ENCODE measurements at places on chromosomes 2 and 18. TPM values are rescaled to one million over a fixed set of nuclear protein-coding genes. Genes with fewer than 3 reads are reported as not detected.

GRCh38 chr2:31049264-31049663, 89.0 kb downstream of the GALNT14 start:
- DNase-seq, result no peak
- no peaks in the 10 kb centered on the region for H3K27me3 ChIP-seq
- H3K4me3 ChIP-seq, result no peak overlapping the region

- H3K27ac ChIP-seq, result no peak overlapping the region
- no peaks in the 10 kb centered on the region for H3K36me3 ChIP-seq
- H3K4me1 ChIP-seq, result no peaks in the 10 kb centered on the region
- DNase-seq, result no peak
- no peaks in the 10 kb centered on the region for H3K27me3 ChIP-seq
- no peak overlapping the region for H3K4me3 ChIP-seq
Observed at GRCh38 chr2:51581636-51582267, 549.8 kb upstream of the NRXN1 start.

GRCh38 chr18:59565957-59566356, 131.3 kb downstream of the CCBE1 start:
- H3K4me3 ChIP-seq, result no peak overlapping the region
- peaks cover 6% of the 10 kb centered on the region for H3K4me1 ChIP-seq
- no peaks in the 10 kb centered on the region for H3K27me3 ChIP-seq
- no peak for DNase-seq

GRCh38 chr18:49879271-49879580, 65.9 kb upstream of the ACAA2 start:
- H3K4me1 ChIP-seq, result no peaks in the 10 kb centered on the region
- no peaks in the 10 kb centered on the region for H3K36me3 ChIP-seq
- DNase-seq, result no peak
- H3K27ac ChIP-seq, result no peak overlapping the region
- no peak overlapping the region for H3K4me3 ChIP-seq

GRCh38 chr2:207331674-207332073, 165.9 kb upstream of the KLF7 start:
- no peaks in the 10 kb centered on the region for H3K27me3 ChIP-seq
- H3K4me3 ChIP-seq, result no peak overlapping the region
- no peak overlapping the region for H3K27ac ChIP-seq
- H3K4me1 ChIP-seq, result peaks cover 3% of the 10 kb centered on the region

- H3K27ac ChIP-seq, result no peak overlapping the region
- no peaks in the 10 kb centered on the region for H3K36me3 ChIP-seq
- H3K4me3 ChIP-seq, result no peak overlapping the region
- no peaks in the 10 kb centered on the region for H3K4me1 ChIP-seq
- DNase-seq, result no peak
Observed at GRCh38 chr2:232411901-232412629, 5.4 kb downstream of the ALPG start.

DNA sequence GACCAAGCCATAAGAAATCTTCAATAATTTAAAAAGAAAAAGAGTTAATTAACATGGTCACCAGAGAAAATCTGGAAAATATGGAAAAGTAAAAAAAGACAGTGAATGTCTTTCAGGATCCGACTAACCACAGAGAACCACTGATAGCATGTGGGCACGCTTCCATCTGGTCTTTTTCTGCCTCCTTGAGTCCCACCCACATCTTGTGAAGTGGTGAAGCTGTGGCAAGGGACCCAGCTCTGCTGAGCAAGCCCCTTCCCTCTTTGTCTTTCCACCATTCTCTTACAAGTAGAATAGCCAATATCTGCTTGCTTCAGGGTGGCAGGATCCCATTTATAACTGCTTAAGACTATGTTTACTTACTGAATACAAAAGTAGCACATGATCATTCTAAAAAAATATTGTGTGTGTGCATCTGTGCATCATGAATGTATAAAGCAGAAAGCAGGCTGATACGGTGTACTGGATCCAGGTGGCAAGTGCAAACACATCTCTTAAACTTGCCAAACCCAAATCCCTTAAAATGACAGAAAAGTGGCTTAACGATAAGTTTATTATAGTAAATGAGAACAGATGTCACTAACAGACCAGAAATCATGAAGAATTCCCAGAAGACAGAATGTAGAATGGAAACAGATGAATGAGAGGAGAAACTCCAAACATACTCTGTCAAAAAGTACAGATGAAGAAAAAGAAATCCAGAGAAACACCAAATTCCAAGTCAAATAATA, 52.3 kb downstream of the FOXI3 start:
- no peaks in the 10 kb centered on the region for H3K27me3 ChIP-seq
- no peaks in the 10 kb centered on the region for H3K4me1 ChIP-seq
- no peak for DNase-seq
- H3K4me3 ChIP-seq, result no peak overlapping the region

- no peak overlapping the region for H3K4me3 ChIP-seq
- no peak overlapping the region for H3K27ac ChIP-seq
- peaks cover 4% of the 10 kb centered on the region for H3K36me3 ChIP-seq
- H3K4me1 ChIP-seq, result peaks cover 24% of the 10 kb centered on the region
- no peaks in the 10 kb centered on the region for H3K27me3 ChIP-seq
Observed at GRCh38 chr2:230910546-230911177, 14.4 kb downstream of the GPR55 start.

- H3K27me3 ChIP-seq, result no peaks in the 10 kb centered on the region
- H3K4me1 ChIP-seq, result peaks cover 15% of the 10 kb centered on the region
Observed at GRCh38 chr2:60391649-60392375, 161.6 kb downstream of the BCL11A start.

DNA sequence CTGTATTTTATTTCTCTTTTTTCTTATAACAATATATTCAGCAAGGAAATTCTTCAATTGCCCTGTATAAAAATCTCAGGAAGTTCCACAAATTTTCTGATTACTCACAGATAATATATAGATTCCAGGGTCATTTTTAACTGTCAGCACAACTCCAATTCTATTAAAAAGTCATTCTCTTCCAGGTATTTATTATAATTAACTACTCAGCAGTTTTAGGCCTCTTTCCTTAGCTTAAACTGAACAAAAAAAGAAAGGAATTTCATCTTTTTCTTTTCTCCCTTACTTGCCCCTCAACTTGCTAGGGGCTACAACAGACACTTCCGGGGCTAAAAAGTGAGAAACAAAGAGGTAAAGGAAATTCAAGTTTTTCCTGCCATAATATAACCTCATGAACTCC, 358.9 kb upstream of the LRATD1 start:
- DNase-seq, result no peak
- H3K4me3 ChIP-seq, result no peak overlapping the region
- H3K27ac ChIP-seq, result no peak overlapping the region
- no peaks in the 10 kb centered on the region for H3K36me3 ChIP-seq
- H3K4me1 ChIP-seq, result no peaks in the 10 kb centered on the region

DNA sequence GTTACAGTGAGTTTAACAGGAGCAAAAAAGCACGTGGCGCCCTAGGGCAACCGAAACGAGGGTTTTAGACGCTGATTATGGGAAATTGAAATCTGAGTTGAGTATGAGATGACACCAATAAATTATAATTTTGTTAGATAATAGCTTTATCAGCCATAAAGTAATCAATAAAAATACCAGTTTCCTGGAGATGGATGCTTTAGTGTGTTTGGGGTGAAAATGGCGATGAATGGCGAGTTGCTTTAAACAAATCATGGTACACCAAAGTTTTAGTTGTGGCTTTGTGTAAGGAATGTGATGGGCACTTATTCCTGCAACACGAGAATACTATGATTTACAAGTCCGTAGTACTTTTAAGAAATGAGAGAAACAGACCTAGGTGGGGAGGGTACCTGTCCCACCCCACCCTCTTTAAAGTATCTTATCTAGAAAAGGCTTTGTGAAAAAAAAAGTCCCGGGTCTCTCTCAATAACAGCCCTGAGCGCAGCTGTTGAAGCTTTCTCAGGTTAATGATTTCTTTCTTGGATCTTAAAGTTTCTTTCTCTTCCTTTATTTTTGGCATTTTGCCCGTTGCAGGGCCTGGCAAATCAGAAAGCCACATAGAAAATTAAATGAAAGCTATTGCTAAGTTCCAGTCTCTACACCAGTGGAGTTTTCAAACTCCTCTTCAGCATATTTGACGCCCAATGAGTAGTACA, 1.5 kb upstream of the RRM2 start:
- DNase-seq, result no peak
- H3K4me3 ChIP-seq, result peak overlapping the region; percentile 60

GRCh38 chr2:144010096-144010836, 509.7 kb downstream of the ZEB2 start:
- H3K4me1 ChIP-seq, result no peaks in the 10 kb centered on the region
- no peaks in the 10 kb centered on the region for H3K27me3 ChIP-seq
- no peaks in the 10 kb centered on the region for H3K36me3 ChIP-seq

- peaks cover 27% of the 10 kb centered on the region for H3K4me1 ChIP-seq
- H3K27ac ChIP-seq, result no peak overlapping the region
- H3K4me3 ChIP-seq, result no peak overlapping the region
- H3K36me3 ChIP-seq, result no peaks in the 10 kb centered on the region
Observed at GRCh38 chr2:15731213-15731888, 139.7 kb downstream of the DDX1 start.

DNA sequence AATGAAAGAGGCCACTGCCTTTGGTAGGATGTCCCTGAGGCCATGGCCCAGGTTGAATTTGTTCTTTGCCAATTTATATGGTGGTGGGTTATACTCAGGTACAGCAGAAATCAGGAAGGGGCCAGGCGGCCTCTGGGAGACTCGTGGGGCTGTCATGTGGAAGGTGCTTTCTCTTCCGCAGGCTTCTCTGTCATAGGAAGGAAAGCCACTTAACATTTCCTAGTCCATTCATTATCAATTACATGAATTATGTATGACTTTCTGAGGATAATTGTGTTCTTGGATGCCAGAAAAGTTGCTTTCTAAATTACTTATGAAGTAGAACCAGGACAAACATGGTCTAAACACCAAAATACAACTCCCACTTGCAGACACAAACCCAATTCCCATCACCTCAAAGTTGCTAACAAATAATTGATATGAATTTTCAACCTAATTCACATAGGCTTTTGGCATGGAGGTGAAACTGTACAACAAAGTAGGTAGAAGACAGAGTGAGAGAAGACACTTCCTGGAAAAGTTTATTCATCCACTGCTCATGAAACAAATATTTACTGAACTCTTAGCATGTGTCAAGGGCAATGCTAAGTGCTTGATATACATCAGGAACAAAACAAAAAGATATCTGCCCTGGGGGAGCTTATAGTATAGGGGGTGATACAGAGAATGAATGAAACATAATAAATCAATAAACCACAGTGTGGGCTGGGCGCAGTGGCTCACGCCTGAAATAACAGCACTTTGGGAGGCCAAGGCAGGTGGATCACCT, 50.5 kb upstream of the CHMP1B start:
- no peak for DNase-seq
- H3K27me3 ChIP-seq, result no peaks in the 10 kb centered on the region
- no peak overlapping the region for H3K27ac ChIP-seq
- H3K4me1 ChIP-seq, result no peaks in the 10 kb centered on the region

- peaks cover 53% of the 10 kb centered on the region for H3K4me1 ChIP-seq
- no peak overlapping the region for H3K4me3 ChIP-seq
- H3K36me3 ChIP-seq, result no peaks in the 10 kb centered on the region
- no peak overlapping the region for H3K27ac ChIP-seq
- no peak for DNase-seq
Observed at GRCh38 chr2:96408616-96409015, 73.0 kb downstream of the NCAPH start.

- no peak overlapping the region for H3K4me3 ChIP-seq
- H3K4me1 ChIP-seq, result no peaks in the 10 kb centered on the region
- no peak overlapping the region for H3K27ac ChIP-seq
- no peak for DNase-seq
- no peaks in the 10 kb centered on the region for H3K27me3 ChIP-seq
Observed at GRCh38 chr18:58175122-58175785, 131.2 kb downstream of the NEDD4L start.

GRCh38 chr18:75530118-75530517, 102.6 kb upstream of the SMIM21 start:
- H3K27ac ChIP-seq, result no peak overlapping the region
- no peaks in the 10 kb centered on the region for H3K4me1 ChIP-seq

DNA sequence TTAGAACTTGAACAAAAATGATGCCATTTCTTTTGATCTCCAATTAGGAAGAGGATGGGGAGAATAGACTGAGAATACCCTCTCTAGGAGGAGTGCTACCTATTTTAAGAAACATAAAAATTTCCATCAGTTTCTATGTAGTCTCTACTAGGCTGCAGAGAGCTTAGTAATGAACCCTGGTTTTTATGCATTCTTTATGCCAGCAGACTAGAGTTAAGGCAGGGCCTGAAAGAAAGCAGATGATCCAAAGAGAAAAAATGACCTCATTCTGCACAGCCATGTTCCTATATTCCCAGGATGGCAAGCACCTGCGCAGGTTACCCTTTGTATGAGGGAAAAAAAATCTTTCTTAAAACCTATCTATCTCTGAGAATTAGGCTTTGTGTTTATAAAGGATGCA, 254.9 kb downstream of the RIT2 start:
- no peaks in the 10 kb centered on the region for H3K36me3 ChIP-seq
- no peak overlapping the region for H3K27ac ChIP-seq
- no peak overlapping the region for H3K4me3 ChIP-seq
- no peaks in the 10 kb centered on the region for H3K27me3 ChIP-seq
- H3K4me1 ChIP-seq, result no peaks in the 10 kb centered on the region

GRCh38 chr2:29278966-29279365, 163.8 kb downstream of the CLIP4 start:
- H3K4me1 ChIP-seq, result no peaks in the 10 kb centered on the region
- DNase-seq, result no peak
- no peak overlapping the region for H3K4me3 ChIP-seq

DNA sequence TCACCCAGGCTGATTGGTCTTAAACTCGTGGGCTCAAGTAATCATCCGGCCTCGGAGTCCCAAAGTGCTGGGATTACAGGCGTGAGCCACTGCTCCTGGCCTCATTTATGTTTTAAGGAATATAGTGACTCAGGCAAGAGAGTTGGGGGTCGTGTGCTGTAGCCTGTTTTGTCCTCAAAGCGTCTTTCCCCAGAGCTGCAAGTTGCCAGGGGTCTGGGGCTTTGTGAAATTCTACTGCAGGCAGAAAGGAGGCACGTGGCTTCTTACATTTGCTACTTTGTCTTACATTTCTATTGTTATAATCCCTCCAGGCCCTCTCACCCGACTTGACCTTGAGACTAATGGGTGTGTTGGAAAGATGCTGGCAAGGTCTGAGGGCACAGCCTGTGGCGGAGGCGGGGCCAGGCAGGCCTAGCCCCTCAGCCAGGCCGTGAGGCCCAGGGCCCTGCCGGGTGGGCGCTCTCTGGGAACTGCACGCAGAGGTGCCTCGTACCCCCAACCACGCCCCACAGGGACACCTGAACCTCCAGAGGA, 85.8 kb upstream of the NDUFV2 start:
- H3K27me3 ChIP-seq, result no peaks in the 10 kb centered on the region
- H3K36me3 ChIP-seq, result no peaks in the 10 kb centered on the region
- no peak overlapping the region for H3K27ac ChIP-seq
- peaks cover 2% of the 10 kb centered on the region for H3K4me1 ChIP-seq

The FAM124B gene
- total RNA-seq, result 2.0 TPM

The MC4R gene
- total RNA-seq, result 0.33 TPM

The HTR2B gene
- total RNA-seq, result 1.1 TPM

The CNTNAP5 gene
- total RNA-seq, result 0.14 TPM

The HOXD12 gene
- not detected for total RNA-seq

The CCDC93 gene
- 13.5 TPM for total RNA-seq

The CYP1B1 gene
- total RNA-seq, result 14.4 TPM

The CD8A gene
- 181 TPM for total RNA-seq

The RIT2 gene
- total RNA-seq, result not detected

The HOXD10 gene
- total RNA-seq, result not detected

The GAREM2 gene
- 0.71 TPM for total RNA-seq

The NXPH2 gene
- total RNA-seq, result 1.3 TPM

The ALPI gene
- total RNA-seq, result 0.19 TPM

The DNAJC27 gene
- total RNA-seq, result 4.9 TPM

The PRLH gene
- total RNA-seq, result not detected

The SCN9A gene
- 5.6 TPM for total RNA-seq
